ENCODE measurements at places on chromosomes 1 and 21.
A peak's percentile ranks its signal among the peaks of the same experiment; 100 is the strongest.

GRCh38 chr1:187010571-187011309, 182.0 kb downstream of the PLA2G4A start:
- DNase-seq: no peak

GRCh38 chr1:23188434-23188884, 19.8 kb upstream of the LUZP1 start:
- no peak for DNase-seq

DNA sequence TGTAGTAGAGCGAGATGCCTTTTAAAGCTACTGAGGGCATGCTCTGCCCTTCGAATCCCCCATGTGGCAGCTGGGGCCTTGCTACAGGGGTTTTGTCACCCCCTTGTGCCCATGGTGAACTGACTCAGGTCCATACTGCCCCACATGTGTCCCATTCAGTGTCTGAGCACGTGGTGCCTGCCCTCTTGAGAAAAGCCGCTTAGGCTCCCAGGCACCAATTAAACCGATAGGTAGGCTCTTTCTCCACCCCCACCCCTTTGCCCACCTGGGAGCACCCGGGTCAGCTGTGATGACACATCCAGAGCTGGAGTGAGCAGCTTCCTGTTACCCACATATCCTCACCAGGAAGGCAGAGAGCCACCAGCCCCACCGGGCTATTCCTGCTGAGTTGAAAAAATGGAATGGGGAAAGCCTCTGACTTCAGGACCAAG, 30.5 kb downstream of the TMCC2 start:
- DNase-seq: no peak

DNA sequence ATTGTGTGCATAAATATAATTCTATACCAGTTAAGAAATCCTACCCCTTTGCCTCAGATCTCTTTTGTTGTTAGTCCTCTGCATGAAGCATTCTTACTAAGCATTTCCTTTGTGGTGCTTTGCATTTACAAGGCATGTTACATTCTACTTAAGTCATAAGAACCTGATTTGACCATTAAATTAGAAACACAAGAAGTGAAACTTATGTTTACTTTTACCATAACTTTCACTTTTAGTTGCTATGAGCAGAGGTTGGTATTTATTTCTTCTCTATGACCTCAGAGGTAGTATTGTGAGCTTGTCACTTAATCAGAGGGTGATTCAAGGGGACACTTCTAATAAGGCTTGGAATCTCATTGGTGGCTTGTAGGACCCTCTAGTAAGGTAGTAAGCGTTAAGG, 9.0 kb downstream of the FAM20B start:
- DNase-seq: no peak

DNA sequence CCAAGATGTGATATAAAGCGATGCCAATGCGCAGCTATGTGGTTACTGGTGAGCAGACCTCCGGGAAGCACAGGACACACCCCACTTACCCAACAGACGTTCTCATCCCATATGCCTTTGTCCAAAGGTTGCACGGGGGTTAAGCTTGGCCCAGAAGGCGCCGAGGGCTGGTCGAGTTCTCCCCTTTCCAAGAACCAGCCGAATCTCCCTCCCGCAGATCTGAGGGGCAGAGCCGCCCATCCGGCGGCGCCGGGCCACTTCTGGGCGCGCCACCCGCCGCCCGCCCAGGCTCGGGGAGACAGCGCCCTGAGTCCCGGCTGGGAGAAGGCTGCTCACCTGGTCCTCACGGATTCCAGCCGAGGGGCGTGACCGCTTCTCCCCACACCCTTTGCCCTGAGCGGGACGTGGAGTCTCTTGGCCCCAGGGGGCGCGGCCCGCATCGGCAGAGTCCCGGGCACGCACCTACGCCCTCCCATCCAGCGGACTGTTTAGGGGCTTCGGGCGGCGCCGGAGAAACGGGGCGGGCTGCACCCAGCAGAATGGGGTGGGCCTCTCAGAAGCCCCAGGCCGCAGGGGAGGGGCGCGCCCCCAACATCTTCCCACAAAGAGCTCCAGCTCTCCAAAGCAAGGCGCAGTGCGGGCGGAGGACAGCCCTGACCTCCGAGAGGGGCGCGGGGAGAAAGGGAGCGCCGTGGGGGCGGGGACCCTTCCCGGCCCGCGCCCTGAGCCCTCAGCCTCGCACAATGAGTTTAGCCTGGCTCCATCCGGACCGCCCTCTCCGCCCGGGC, 615 bp downstream of the GPR161 start:
- DNase-seq: peak; percentile 36

GRCh38 chr1:232204269-232204668, 425.7 kb downstream of the SIPA1L2 start:
- DNase-seq: no peak

GRCh38 chr1:174301295-174302077, 142.2 kb downstream of the RABGAP1L start:
- no peak for DNase-seq

DNA sequence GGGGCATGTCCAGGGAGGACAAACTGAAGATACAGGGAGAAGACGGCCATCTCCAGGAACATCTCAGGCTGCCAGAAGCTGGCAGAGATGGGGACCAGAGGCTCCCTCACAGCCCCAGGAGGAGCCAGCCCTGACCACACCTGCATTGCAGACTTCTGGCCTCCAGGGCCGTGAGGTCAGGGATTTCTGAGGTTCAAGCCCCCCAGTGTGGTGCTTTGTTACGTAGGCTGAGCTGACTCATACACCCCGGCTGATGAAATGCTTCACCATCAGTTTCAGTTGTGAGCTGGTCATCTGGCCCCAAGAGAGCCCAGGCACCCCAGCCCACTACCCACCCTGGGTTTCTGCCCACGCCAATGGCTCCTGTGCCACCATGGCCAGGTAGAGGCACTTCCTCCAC, 106.4 kb downstream of the SIK1 start:
- DNase-seq: no peak

DNA sequence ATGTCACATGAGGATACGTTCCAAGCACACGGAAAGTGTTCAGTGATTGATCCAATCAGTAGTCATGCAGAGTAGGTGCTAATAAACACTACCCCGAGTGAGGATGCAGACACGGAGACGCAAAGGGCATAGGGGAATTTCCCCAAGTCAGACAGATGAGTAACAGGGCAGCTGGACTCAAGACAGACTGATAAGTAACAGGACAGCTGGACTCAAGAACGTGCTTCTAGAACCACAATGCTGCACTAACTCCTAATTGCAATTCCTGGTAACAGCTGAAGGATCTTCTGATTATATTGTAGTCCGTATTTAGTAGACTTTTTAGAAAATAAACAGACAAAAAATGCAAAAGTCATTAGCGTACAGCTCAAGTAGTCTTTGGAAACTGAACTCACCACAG, 1.9 kb upstream of the OR2T10 start:
- DNase-seq: no peak

DNA sequence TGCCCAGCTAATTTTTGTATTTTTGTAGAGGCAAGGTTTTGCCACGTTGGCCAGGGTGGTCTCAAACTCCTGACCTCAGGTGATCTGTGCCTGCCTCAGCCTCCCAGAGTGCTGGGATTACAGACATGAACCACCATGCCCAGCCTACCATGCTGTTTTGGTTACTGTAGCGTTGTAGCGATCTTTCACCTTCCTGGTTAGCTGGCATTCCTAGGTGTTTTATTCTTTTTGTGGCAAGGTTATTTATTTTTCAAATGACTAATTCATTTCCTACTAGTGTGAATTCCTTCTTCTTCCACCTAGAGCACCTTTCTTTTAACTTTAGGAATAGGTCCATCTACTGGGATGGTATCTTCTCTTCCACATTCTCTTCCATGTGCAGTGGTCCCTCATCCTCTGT, 29.3 kb downstream of the TMEM200B start:
- DNase-seq: no peak

DNA sequence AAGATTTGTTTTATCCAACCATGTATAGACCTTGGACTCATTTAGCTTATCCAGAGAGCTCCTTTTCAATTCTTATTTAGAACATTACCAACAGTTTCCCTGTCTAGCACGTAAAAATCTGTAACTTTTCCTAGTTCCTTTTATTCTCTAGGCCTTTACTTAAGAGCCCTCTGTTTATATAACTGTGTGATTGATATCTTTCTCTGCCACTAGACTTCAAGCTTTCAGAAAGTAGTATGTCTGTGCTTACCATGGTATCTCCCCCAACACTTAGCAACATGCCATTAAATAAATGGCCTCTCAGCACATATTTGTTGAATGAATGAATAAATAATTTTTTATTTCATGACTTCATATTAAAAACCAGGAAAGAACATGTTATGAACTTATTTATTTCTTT, 209.4 kb downstream of the PTPRC start:
- DNase-seq: no peak

DNA sequence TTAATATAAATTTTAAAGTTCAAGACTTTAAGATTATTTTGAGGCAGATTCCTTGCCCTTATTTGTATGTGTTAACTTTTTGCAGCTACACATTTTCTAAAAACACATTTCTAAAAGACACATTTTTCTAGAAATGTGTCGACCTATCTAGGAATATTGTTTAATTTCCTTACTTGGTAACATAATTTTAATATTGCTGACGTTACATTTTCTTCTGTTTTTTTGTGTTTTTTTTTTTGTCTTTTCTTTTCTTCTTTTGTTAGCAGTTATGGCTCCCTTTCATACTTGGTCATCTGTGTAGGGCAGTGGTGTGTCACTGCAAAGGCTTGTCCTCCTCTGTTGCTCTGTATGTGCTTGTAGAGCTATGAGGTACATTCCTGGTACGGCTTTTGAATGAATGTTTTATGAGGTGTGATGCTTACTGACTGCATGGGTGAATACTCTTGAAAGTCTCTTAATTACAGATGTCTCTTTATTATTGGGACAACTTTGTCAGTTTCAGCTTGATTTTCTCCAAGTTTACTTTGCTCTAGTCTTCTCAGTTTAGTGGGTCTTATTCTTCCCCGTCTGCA, 30.1 kb downstream of the LRRC8D start:
- no peak for DNase-seq

DNA sequence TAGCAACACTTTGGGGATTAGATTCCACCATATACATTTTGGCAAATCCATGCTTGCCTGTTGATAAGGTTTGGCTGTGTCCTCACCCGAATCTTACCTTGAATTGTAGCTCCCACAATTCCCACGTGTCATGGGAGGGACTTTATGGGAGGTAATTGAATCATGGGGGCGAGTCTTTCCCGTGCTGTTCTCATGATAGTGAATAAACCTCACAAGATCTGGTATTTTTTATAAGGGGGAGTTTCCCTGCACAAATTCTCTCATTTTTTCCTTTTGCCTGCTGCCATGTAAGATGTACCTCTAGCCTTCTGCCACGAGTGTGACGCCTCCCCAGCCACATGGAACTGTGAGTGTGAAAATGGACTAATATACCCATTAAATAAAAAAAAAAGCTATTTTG, 265.3 kb downstream of the MRPL39 start:
- DNase-seq: no peak

- DNase-seq: no peak
Measured at GRCh38 chr1:211885747-211886522, 55.4 kb upstream of the LPGAT1 start.

DNA sequence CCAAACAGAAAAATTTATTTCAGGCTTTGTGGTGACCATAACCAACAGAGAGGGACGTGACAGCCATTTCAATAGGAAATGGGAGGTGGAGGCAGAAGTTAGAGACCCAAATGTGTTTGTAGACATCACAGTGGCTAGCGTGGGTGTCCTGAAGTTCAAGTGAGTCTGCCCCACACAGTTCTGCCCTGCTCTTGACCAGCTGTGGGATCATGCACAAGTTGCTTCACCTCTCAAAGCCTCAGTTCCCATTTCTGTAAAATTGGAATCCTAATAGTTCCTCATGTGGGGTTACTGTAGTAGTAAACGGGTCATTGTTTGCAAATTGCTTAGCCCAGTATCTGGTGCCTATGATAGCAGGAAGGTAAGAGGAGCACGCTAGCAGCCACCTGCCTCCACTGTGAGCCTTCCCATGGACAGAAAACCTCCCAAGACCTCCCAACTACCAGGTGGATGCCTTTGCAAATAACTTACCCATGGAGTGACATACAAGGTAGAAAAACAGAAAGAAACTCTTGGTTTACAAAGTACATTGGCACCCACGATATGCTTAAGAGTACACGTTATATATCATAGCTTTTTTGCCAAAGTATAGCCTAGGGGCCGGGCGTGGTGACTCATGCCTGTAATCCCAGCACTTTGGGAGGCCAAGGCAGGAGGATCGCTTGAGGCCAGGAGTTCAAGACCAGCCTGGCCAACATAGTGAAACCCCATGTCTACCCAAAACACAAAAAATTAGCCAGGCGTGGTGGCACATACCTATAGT, 29.1 kb downstream of the FHAD1 start:
- DNase-seq: no peak

DNA sequence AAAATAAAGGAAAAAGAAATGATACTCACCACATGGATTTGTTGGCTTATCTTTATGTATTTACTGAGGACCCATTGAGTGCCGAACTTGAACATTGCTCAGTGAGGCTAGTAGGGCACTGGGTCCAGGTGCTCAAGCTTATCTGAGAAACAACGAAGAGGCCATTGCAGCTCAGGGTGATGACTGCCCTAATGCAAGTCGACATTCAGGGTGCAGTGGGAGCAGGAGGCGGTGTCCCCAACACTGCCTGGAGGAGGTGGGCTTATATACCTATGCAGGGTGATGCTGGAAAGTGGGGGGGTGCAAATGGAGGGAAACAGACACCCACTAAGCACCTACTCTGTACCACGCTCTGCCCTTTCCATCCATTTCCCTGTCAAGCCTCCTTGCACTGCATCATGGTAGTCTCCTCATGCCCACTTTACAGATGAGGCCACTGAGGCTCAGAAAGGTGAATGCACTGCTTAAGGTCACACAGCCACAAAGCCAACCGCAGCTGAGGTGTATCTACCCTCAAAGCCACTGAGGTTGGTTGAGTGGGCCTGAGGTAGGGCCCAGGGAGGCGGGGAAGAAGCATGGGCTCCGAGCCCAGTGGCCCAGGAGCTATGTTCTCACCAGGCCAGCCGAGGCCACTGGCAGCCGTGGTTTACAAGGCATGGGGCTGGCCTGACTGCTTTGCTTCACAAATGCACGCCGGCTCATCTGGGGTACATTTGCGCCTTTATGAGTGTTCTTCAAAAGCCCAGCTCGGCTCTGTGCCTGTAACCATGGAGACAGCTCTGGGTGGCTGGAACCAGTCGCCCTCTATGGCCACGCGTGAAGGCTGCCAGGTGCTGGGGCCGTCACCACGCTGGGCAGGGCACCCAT, 103.8 kb downstream of the EPHB2 start:
- no peak for DNase-seq

- no peak for DNase-seq
Measured at GRCh38 chr1:24709791-24710441, 35.3 kb upstream of the CLIC4 start.

GRCh38 chr1:7432900-7433380, 338.2 kb upstream of the VAMP3 start:
- no peak for DNase-seq

GRCh38 chr1:89974696-89975470, 20.0 kb upstream of the ZNF326 start:
- no peak for DNase-seq

GRCh38 chr1:17675744-17676143, 79.4 kb upstream of the ACTL8 start:
- DNase-seq: no peak

DNA sequence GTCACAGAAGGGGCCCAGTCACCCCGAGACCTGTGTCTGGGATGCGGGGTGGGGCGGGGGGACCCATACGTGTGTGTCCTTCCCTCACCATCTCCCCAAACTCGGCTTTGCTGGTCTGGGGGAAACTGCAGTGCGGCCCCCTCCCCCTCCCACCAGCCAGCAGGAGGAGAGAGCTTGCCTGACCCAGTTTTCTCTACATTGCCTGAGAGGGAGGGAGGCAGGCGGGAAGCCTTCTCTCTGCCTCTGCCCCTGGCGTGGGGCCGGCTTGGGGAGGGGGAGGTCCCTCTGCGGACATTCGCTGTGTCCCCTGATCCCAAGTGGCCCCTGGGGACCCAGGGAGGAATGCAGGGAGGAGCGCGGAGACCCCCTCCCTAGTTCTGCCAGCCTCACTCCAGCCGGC, 3.9 kb downstream of the EPHA8 start:
- DNase-seq: no peak

Data from RKO (cell line).